ENCODE measurements at places on chromosomes 1 and 21.

- peak; percentile 75 for DNase-seq
Measured at GRCh38 chr1:31412732-31413404, at the start of gene SERINC2. TSS of gene SERINC2 (plus strand) at chr1:31413213. CDS start at chr1:31413266, 53 bp downstream.

- no peak for DNase-seq
Measured at GRCh38 chr1:173287785-173288184, 80.7 kb upstream of the TNFSF4 start.

DNA sequence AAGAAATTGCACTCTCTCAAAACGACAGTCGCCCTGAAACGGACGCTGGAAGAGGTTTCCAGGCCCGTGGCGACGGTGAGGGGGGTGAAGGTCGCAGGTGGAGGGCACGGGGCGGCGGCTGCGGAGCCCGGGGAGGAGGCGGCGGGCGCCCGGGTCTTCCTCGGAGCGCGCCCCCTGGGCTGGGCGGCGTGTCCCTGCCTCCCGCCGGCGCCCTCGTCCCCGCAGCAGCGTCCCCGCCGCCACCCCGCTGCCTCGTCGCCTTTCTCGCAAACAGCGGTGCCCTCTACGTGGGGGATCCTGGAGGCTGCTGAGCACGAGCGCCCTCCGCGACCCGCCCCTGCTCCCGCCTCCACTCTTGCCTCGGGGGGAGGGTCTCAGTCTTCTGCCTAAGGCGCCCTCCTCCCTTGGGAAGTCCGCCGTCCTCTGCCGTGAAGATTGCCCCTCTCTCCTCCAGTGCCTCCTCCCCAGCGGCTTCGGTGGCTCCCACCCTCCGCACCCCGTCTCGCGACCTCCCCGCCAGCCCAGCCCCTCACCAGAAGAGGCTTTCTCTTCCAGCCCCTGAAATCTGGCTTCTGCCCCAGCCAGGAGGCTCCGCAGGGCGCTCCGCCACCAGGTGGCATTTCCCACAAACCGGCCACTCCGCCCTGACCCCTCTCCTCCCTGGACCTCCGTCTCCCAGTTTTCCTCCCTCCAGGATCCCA is 227.4 kb downstream of the SDCCAG8 start:
- DNase-seq = no peak

DNA sequence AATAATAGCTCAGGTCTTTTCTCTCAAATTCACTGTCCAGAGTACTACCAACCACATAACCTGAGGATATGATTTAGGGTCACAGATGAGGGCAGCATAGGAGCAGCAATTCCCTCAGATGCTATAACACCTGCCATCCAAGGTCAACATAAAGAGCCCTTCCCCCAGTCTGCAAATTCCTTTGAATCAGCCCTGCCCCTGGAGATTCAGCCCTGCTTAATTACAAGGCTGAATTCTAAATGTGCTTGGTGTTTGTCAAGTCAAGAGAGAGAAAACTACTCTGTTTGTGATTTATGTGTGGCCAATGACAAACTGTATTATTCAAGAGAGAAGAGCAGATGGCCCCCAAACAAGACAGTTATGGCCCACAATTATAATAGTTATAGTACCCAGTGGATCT is 195.7 kb upstream of the ADGRL2 start:
- DNase-seq = no peak

GRCh38 chr21:45364468-45365185 is 40.3 kb upstream of the COL18A1 start:
- no peak for DNase-seq
